Activated CD4-positive, alpha-beta T cell treated with anti-CD3 and anti-CD28 coated beads, Interleukin-2, amount 10 ng/mL, durations not matched to agents 7 days and 5 days (primary cell): ENCODE measurements at places on chromosomes 3 and 15. TPM values are rescaled to one million over a fixed set of nuclear protein-coding genes. Genes with fewer than 3 reads are reported as not detected.

PIERCE2 gene
- not detected for total RNA-seq

BMF gene
- 8.5 TPM for total RNA-seq

PLIN1 gene
- 0.07 TPM for total RNA-seq

GPR62 gene
- not detected for total RNA-seq

THRB gene
- not detected for total RNA-seq
